Stimulated activated CD8-positive, alpha-beta memory T cell treated with anti-CD3 and anti-CD28 coated beads, Interleukin-7, amount 100 ng/mL, for 24 hours (primary cell): ENCODE measurements at places on chromosomes 7 and 10.

- DNase-seq, result no peak
These were observed 1.6 kb downstream of the FEZF1 start for GRCh38 chr7:122302761-122303530.

DNA sequence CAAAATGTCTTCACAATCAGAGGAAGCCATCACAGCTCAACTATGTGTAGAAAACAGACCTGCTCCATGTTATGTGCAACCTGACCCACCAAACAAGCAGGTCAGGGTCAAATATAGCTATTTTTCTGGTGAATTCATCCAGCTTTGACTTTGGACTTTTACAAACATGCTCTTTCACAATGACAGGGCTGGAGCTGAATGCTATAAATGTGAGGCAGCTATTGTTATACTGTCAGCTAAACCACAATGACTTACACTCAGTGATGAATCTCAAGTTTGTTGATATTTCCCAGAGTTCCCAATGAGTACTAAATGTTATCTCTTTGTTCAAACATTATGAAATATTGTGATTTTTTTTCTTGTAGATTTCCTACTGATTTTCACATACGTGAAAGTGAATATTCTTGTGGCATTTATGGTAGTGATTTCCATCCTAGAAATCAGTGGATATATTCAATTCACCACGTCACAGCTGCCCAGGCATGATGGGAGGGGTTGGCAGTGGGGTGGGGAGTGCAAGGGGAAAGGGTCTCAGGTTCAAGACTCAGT lies 2.5 kb upstream of the ITIH2 start:
- no peak for DNase-seq

- DNase-seq, result no peak
These were observed 5.1 kb upstream of the ITGB1 start for GRCh38 chr10:32963096-32963495.

DNA sequence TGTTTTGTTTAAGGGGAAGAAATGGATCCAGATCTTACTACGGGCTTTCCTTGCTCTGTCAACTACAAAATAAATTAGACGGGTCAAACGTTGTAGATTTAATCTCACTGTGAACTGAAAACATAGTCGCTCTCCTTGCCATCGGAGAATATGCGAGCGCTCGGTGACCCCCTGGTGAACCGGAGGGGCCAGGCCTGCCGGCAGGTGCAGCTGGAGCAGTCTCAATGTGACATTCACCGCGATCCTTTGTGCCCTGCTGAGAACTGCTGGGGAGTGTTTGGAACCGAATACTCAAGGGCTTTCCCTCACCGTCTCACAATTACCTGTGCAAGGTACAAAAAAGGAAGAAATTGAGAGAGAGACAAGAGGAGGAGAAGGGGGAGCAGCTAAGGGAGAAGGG lies 174.1 kb upstream of the GPR26 start:
- no peak for DNase-seq

DNA sequence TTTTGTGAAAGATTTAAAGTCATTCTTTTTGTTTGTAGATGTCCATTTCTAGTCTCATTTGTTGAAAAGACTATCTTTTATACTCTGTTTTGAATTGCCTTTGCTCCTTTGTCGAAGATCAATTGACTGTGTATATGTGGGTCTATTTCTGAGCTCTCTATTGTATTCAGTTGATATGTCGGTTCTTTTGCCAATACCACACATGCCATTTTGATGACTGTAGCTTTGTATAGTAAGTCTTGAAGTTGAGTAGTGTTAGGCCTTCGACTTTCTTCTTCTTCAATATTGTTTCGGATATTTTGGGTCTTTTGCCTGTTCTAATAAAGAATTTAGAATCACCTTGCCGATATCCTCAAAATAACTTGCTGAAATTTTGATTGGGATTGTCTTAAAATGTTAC lies 104.5 kb downstream of the CCSER2 start:
- no peak for DNase-seq

- DNase-seq, result no peak
These were observed 104.7 kb upstream of the FAM20C start for GRCh38 chr7:87671-88070.

DNA sequence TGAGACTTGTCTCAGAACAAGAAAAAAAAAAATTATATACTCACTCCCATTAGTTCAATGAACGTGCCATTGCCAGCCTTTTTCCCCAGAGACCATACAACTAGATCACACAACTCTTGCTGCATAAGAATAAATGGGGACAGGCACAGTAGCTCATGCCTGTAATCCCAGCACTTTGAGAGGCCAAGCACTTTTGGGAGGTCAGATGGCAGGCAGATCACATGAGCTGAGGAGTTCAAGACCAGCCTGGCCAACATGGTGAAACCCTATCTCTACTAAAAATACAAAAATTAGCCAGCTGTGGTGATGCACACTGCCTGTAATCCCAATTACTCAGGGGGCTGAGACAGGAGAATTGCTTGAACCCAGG lies 13.6 kb downstream of the PDLIM1 start:
- no peak for DNase-seq

DNA sequence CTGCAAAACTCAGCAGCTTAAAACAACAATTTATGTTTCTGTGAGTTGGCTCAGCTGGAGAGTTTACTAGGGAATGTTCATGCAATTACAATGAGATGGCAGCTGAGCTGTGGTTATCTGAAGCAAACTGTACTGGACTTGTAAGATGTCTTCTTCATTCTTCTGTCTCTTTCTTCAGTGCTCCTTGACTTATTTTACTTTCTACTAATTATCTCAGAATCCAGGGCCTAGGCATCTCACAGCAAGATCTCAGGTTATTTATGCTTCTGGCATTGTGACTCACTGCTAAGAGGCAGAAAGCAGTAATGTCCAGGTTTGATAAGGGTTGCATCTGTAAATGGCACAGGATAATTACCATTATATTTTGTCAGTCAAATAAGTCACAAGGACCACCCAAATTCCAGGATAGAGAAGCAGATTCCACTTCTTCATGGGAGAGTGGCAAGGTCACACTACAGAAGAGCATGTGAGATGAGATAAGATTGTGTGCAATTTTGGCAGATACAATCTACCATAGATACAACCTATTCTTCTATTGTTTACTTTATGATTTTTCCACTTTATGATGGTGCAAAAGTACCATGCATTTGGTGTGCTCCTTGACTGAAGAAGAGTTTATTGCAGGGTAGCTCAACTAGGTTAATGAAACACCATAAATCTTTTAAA lies 16.8 kb downstream of the VIM start:
- DNase-seq, result no peak

DNA sequence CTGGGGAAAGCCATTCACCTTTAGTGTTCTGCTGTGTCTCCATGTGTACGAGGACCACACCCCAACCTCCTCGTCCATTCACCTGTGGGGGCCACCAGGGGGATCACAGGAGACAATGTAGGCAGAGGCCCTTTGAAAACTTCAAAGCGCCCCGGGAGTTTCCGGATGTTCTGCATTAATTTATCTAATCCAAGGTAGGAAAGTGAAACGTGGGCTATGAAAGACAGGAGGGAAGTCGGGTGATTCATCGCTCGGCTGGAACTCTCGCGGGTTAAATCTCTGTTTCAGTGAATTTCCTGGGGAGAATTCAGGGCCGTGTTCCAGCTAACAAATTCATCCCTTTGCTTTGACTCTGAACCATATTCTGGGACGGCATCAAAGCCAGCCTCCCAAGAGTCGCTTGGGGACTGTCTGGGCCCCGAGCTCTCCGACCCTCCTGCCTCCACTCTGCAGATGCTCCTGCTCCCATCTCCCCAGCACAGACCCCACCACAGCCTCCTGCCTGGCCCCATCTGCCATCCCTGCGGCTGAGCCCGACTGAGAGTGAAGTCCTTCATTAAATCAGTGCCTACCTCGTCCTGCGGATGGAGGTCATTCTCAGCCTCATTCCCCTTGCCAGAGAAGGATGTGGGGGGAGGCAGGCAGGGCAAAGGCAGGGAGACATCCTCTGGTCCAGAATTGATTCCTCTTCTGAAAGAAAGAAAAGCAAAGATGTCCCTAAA lies 114.1 kb upstream of the CARD11 start:
- no peak for DNase-seq

- no peak for DNase-seq
These were observed 38.9 kb upstream of the LANCL2 start for GRCh38 chr7:55326081-55326835.

DNA sequence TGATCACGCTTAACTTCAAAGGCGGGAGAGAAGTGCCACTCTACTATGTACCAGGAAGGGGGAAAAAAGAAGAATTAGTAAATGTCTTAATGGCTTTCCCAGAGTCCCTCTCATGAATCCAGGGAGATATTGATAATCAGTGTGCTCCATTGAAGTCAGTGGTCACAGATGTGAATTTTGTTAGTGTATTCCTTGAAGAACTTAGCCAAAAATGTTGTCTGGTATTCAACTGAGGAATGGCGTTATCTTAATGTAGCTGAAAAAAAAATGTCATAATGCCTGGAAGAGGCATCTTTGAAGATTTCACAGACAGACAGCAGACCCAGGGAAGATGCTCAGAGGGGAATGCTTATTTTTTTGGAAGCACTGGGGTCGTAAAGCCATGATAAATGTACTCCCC lies 250.4 kb downstream of the WDR11 start:
- DNase-seq, result no peak

DNA sequence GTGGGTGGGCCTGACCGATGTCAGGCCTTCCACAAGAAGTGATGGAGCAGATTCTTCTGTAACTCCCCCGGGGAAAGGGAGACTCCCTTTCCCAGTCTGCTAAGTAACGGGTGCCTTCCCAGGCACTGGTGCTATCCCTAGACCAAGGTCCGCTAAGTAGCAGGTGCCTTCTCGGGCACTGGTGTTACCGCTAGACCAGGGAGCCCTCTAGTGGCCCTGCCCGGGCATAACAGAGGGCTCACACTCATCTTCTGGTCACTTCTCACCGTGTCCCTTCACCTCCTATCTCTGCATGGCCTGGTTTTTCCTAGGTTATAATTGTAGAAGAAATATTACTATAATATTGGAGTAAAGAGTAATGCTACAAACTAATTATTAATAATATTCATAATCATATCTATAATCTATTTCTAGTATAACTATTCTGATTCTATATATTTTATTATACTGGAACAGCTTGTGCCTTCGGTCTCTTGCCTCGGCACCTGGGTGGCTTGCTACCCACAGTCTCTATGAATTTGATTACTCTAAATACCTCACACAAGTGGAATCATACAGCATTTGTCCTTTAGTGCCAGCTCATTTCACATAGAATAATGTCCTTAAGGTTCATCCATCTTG lies 1378.7 kb downstream of the XPNPEP1 start:
- no peak for DNase-seq

DNA sequence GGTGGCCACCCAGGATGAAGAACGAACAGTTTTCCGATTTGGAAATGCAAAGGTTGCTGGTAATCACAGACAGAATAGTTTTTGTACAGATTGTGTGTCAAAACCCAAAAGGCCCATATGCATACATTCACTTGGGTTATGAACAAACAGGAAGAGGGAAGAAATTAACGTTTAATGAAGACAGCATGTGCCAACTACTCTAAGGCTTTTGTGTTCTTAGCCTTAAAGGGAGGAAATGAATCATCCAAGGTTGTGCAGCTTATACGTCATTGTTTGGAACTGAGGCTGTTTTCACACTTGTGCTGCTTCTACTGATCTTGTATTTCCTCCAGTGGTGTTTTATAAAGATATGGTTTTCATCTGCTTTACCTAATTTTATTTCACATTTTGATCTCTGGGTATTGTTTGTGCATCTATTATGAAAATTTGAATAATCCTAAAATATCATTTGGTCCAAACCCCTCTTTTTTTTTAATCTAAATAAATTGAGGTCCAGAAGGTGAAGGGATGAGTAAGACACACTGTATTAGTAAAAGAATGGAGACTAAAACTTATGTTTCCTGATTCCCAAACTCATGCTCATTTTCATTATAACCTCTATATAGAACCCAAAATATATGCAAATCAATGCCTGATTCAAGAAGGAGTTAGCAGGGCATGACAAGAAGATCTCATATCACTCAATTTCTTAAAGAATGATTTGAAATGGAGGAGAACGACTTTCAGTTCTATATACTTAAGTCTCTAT lies 373.1 kb downstream of the THSD7A start:
- DNase-seq, result no peak

DNA sequence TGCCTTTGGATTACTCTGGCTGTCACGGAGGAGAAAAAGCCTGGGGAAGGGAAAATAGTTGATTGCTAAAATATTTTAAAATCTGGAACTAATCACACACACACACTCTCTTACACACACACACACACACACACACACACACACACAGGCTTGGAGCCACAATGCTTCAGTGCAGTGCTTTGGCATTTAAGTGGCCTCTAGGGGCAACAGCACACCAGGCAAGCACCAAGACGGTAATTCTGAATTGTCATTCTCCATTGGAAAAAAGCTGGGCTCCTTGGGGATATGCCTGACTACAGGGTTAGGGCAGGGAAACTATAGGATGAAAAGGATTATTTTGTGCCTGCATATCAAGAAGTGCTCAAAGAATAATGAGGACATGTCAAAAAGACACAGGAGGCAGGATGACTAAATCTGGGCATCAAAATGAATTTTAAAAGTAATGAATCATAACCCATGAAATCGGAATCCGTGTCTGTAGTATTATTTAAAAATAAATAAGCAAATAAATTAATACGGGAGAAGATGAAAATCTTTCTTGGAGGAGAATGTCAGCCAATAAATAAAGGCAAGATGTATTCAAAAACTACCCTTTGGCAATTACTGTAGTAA lies 30.4 kb upstream of the DDC start:
- no peak for DNase-seq

- no peak for DNase-seq
These were observed 51.1 kb downstream of the SPOCK2 start for GRCh38 chr10:72037266-72037665.

DNA sequence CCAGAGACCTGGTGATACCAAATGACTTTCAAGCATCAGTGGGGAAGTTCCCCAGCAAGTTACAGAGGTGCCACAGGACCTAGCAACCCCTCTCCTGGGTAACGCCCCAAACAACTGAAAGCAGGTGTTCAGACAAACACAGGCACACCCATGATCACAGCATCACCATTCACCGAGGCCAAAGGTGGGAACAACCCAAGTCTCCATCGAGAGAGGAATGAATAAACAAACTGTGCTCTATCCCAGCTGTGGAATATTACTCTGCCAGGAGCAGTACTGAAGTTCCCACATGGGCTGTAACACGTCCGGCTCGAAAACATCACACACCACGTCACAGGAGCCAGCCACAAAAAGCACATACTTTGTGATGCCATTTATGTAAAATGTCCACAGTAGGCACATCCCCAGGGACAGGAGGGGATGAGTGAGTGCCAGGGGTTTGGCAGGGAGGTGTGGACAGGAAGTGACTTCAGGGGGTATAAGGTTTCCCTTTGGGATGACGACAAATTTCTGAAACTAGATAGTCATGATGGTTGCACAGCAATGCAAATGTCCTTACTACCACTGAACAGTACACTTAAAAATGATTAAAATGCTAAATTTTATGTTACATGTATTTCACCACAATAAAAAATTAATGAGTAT lies 222.8 kb downstream of the TNS3 start:
- no peak for DNase-seq

DNA sequence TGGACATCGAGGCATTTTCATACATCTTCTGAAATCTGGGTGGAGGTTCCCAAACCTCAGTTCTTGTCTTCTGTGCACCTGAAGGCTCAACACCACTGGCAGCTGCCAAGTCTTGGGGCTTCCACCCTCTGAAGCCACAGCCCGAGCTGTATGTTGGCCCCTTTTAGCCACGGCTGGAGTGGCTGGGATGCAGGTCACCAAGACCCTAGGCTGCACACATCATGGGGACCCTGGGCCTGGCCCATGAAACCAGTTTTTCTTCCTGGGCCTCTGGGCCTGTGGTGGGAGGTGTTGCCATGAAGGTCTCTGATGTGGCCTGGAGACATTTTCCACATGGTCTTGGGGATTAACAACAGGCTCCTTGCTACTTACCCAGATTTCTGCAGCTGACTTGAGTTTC lies 62.1 kb downstream of the INPP5A start:
- DNase-seq, result no peak

GRCh38 chr10:63393050-63393449 lies 72.7 kb downstream of the JMJD1C start:
- DNase-seq, result no peak
